ENCODE measurements at places on chromosomes 1 and 21. TPM values are rescaled to one million over a fixed set of nuclear protein-coding genes. Genes with fewer than 3 reads are reported as not detected.

GRCh38 chr1:221740369-221740992 lies 1.4 kb downstream of the DUSP10 start:
- no peaks in the 10 kb centered on the region for H3K27me3 ChIP-seq
- peak overlapping the region; percentile 91 for H3K27ac ChIP-seq
- H3K4me1 ChIP-seq, result peaks cover 12% of the 10 kb centered on the region
- peak; percentile 5 for DNase-seq
- peak overlapping the region; percentile 89 for H3K4me3 ChIP-seq

DNA sequence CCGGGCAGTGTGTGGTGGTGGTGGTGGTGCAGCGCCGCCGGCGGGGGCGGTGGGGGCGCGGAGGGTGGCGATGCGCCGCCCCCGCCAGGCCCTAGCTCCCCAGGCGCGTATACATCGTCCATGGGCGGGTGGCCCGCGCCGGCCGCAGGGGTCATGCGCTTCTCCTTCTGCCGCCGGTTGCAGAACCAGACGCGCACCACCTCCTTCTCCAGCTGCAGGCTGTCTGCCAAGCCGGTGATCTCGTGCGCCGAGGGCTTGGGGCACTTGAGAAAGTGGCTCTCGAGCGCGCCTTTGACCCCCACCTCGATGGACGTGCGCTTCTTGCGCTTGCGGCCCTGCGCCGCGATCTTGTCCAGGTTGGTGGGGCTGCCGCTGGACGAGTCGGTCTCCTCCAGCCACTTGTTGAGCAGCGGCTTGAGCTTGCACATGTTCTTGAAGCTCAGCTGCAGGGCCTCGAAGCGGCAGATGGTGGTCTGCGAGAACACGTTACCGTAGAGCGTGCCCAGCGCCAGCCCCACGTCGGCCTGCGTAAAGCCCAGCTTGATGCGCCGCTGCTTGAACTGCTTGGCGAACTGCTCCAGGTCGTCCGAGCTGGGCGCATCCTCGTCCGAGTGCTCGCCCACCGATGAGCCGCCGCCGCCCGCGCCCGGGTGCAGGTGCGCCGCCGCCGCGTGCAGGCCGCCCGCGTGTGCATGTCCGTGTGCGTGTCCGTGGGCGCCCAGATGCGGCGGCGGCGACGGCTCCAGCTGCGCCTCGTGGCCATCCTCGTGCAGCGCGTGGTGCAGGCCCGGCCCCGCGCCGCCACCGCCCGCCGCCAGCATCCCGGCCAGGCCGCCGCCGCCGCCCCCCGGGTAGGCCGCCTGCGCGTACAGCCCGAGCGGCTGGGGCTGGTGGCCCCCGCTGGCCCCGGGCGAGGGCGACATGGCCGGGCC lies 926 bp downstream of the POU3F1 start:
- H3K27me3 ChIP-seq, result peaks cover 36% of the 10 kb centered on the region
- no peaks in the 10 kb centered on the region for H3K36me3 ChIP-seq
- H3K27ac ChIP-seq, result no peak overlapping the region
- peaks cover 11% of the 10 kb centered on the region for H3K4me1 ChIP-seq
- H3K4me3 ChIP-seq, result no peak overlapping the region
- DNase-seq, result no peak

GRCh38 chr21:42537106-42537742 lies 23.6 kb downstream of the SLC37A1 start:
- H3K27me3 ChIP-seq, result no peaks in the 10 kb centered on the region
- DNase-seq, result no peak
- no peaks in the 10 kb centered on the region for H3K4me1 ChIP-seq
- no peak overlapping the region for H3K4me3 ChIP-seq
- H3K27ac ChIP-seq, result no peak overlapping the region

DNA sequence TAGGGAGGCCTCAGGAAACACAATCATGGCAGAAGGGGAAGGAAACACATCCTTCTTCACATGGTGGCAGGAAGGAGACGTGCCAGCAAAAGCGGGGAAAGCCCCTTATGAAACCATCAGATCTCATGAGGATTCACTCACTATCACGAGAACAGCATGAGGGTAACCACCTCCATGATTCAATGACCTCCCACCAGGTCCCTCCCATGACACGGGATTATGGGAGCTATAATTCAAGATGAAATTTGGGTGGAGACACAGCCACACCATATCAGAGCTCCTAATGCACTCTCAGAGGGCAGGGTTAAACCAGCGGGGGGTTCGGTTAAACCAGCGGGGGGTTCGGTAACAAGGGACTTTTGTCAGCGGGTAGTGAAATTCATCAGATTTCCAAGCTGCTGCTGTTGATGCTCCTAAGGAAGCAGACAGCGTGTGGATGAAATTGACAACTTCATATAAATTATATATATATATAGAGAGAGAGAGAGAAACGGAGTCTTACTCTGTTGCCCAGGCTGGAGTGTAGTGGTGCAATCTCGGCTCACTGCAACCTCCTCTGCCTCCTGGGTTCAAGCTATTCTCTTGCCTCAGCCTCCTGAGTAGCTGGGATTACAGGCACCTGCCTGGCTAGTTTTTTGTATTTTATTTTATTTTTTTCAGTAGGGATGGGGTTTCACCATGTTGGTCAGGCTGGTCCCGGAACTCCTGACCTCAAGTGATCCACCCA lies 4.2 kb downstream of the CSTB start:
- H3K4me3 ChIP-seq, result no peak overlapping the region
- peaks cover 12% of the 10 kb centered on the region for H3K4me1 ChIP-seq
- DNase-seq, result no peak
- no peak overlapping the region for H3K27ac ChIP-seq
- H3K27me3 ChIP-seq, result no peaks in the 10 kb centered on the region

DNA sequence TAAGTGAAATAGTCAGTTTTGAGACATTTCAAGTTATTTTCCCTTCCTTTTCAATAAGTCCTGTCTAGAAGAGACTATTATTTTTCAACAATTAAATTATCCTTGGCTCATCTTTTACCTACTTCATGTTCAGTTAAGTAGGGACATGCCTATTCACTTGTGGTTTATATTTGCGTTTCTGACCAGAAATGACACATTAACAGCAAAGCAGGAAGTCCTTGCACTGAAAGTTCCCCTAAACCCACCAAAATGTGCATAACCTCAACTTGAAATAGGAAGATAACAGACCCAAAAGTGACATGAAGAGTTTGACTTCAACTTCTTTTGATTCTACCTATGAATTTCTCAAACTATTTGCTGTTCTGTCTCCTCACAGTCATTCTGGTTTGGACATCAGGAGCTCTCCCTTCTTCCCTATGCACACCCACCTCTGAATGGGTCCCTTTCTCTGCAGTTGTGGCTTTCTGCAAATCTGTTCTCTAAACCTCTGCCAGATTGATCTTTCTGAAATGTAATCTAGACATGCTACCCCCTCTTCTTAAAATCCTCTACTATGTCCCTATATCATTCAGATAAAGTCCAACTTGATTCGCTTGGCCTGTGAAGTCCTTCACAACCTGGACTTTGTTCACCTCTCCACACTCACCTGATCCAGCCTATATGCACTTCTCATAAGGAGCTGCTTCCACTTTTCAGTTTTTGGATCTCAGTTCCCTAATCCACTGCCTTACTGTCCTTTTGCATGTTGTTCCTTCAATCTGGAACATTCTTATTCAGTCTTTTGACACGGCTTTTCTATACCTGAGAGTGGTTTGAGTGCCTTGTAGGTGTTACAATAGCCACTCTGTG lies 661.5 kb upstream of the ADGRL4 start:
- no peak overlapping the region for H3K27ac ChIP-seq
- H3K4me3 ChIP-seq, result no peak overlapping the region
- H3K4me1 ChIP-seq, result no peaks in the 10 kb centered on the region
- no peaks in the 10 kb centered on the region for H3K36me3 ChIP-seq
- DNase-seq, result no peak
- H3K27me3 ChIP-seq, result no peaks in the 10 kb centered on the region

- H3K4me1 ChIP-seq, result no peaks in the 10 kb centered on the region
- no peak overlapping the region for H3K27ac ChIP-seq
- no peaks in the 10 kb centered on the region for H3K36me3 ChIP-seq
- DNase-seq, result no peak
- no peak overlapping the region for H3K4me3 ChIP-seq
Observed at GRCh38 chr1:53051676-53052075, 10.3 kb upstream of the PODN start.

- no peaks in the 10 kb centered on the region for H3K27me3 ChIP-seq
- H3K36me3 ChIP-seq, result peaks cover 71% of the 10 kb centered on the region
- peak overlapping the region; percentile 6 for H3K27ac ChIP-seq
- H3K4me1 ChIP-seq, result peaks cover 71% of the 10 kb centered on the region
- DNase-seq, result no peak
Observed at GRCh38 chr1:167435484-167435883, 82.8 kb downstream of the CD247 start.

DNA sequence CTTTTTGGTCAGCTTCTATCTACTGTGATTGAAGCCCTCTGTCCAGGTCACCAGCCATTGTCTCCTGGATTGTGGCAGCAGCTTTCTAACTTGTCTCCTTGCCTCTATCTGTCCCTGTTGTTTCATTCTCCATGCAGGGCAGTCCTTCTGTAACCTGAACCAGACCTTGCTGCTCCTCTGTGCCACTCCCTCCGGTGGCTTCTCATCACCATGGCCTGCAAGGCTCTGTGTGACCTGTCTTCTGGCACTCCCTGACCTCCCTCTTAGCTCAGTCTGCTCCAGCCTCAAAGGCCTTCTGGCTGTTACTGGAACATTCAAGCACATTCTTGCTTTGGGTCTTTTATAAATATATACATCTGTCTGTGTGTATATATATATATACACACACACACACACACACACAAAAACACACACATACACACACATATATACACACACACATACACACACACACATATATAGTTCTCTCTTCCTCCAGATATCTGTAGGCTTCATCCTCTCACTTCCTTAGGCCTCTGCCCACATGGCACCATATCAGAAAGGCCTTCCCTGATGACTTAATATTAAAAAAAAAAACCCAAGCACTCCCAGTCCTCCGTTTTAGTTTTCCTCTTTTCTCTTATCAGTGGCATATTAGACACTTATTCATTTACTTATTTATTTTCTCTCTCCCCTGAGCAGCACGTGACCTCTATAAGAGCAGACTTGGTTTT lies 21.2 kb upstream of the JUN start:
- no peak for DNase-seq
- H3K27ac ChIP-seq, result no peak overlapping the region
- H3K4me1 ChIP-seq, result no peaks in the 10 kb centered on the region

GRCh38 chr1:23216771-23217420 lies 406 bp downstream of the HTR1D start:
- peak; percentile 3 for DNase-seq
- no peak overlapping the region for H3K27ac ChIP-seq
- H3K4me1 ChIP-seq, result peaks cover 6% of the 10 kb centered on the region
- no peak overlapping the region for H3K4me3 ChIP-seq
- peaks cover 22% of the 10 kb centered on the region for H3K27me3 ChIP-seq

- no peaks in the 10 kb centered on the region for H3K27me3 ChIP-seq
- H3K36me3 ChIP-seq, result no peaks in the 10 kb centered on the region
- H3K4me3 ChIP-seq, result no peak overlapping the region
- H3K27ac ChIP-seq, result no peak overlapping the region
Observed at GRCh38 chr1:185824106-185824505, 89.9 kb downstream of the HMCN1 start.

GRCh38 chr1:147169840-147170674 lies 2.2 kb downstream of the PRKAB2 start:
- peak overlapping the region; percentile 38 for H3K27ac ChIP-seq
- DNase-seq, result no peak
- peaks cover 27% of the 10 kb centered on the region for H3K4me1 ChIP-seq
- no peak overlapping the region for H3K4me3 ChIP-seq
- no peaks in the 10 kb centered on the region for H3K36me3 ChIP-seq

DNA sequence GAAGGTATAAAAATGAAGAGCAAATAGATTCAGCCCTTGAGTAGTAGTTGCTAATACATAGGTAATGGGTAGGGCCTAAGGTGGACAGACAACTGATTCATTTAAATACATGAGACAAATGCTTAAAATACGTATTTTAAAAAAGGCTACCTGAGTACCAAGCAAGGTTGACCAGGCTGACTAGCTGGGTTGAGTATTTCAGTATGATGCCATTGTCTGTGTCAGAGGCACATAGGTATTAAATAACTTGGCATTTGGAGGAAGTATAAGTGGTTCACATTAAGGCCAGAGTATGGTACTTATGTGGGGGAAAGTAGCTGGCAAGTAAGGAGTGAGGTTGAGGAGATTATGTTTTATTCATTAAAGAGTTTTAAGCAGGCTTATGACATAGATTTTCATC lies 19.4 kb downstream of the NEK7 start:
- peaks cover 97% of the 10 kb centered on the region for H3K4me1 ChIP-seq
- H3K27ac ChIP-seq, result no peak overlapping the region
- no peaks in the 10 kb centered on the region for H3K36me3 ChIP-seq
- no peak for DNase-seq
- no peaks in the 10 kb centered on the region for H3K27me3 ChIP-seq
- H3K4me3 ChIP-seq, result peak overlapping the region; percentile 4

DNA sequence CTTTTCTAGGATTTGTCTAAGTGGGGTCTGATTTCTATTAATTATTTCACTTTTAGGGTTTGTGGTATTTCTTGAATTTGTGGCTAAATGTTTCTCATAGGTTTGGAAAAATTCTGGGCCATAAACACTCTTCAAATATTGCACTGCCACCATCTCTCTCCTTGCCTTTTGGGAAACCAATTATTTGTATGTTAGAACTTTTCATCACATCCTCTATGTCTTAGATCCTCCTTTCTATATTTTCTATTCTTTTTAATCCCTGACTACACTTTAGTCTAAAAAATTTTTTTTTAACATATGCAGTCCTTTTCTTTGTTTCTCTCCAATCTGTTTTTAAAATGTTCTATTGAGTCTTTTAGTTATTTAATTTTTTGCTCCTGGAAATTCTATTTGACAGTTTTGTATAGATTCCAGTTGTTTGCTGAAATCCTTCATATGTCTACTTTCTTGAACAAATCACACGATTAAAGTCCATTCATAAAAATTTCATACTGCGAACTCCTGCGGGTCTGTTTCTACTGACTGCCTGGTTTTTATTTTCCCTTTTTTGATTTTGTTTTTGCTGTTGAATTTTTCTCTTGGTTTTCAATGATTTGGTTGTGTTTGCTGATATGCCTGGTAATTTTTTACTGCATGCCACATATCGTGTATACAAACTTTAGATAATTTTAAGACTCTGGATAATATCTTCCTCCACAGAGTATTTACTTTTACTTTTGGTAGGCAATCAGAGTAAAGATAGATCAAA lies 143.1 kb downstream of the COQ8A start:
- H3K27me3 ChIP-seq, result no peaks in the 10 kb centered on the region
- H3K4me1 ChIP-seq, result no peaks in the 10 kb centered on the region
- H3K4me3 ChIP-seq, result no peak overlapping the region
- no peak overlapping the region for H3K27ac ChIP-seq

KRTAP21-2 gene
- total RNA-seq, result not detected

KRTAP12-2 gene
- total RNA-seq, result not detected

ATP1A2 gene
- total RNA-seq, result not detected

CDK11B gene
- total RNA-seq, result 42.2 TPM

TCP10L gene
- total RNA-seq, result not detected

IQGAP3 gene
- total RNA-seq, result 4.4 TPM

OR2T11 gene
- total RNA-seq, result not detected

MAP10 gene
- total RNA-seq, result 1.8 TPM

OR10X1 gene
- not detected for total RNA-seq

Measured in CD8-positive, alpha-beta memory T cell (primary cell).